ENCODE measurements at places on chromosomes 1 and 21.

DNA sequence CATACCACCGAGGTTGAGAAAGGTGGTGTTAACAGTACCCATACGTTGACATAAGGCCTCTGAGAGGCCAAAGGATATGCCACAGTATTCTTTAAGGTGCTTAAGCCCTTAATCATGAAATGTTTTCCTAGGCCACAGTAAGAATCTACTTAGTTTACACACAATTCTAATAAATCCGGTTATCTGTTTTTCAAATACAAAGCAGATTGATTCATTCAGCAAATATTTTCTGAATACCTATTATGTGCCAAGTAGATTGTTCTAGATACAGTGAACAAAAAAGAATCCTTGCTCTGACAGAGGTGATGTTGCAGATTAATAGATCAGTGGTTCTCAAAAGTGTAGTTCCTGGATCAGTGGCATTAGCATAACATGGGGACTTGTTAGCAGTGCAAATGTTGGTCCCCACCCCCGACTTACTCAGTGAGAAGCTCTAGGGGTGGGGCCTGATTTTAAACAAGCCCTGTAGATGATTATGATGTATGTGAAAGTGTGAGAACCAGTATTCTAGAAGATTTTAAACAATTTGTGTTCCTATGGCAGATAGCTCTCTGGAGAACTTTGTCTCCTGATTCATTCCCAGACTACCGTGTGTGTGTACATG lies 61.6 kb downstream of the NFIA start:
- DNase-seq, result no peak

DNA sequence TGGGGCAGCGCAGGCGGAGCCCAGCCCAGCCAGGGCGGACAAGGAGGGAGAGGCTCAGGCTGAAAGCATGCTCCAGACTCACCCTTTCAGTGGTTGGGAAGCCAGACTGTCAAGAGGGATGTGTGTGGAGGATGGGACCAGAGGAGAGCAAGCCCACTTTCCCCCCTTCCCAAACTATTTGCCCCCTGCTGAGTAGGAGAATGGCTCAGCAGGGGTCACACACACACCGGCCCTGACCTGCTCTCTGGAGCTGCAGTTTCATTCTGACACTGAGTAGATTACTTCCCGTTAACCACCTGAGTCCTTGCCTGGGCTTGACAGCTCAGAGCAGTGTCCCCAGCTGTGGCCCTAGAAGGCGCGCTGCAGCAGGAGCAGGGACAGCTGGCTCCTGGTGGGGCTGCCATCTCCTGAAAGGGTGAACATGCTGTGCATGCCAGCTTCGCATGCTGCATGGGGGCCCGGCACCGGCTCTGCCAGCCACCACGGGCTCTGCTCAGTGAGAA lies 51.6 kb upstream of the CNTN2 start:
- DNase-seq, result no peak

- no peak for DNase-seq
These were observed 41.5 kb downstream of the LRRC3 start for GRCh38 chr21:44496564-44497550.

DNA sequence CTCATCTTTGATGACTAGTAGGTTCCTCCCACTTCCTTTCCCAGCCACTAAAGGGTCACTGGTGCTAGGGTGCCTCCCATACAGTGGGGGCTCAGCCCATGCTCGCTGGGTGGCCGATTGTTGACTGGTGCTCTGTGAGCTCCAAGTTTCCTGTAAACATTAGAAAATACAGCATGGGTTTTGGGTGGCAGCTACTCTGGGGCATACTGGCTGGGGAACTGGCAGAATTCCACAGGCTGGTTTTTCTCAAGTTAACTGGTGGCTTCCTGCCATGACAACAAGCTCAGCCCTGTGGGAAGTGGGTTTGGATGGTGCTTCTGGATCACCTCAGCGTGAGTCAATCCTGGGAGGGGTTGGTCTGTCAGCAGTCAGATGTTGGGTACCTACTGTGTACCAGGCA lies 28.7 kb upstream of the CRNN start:
- DNase-seq, result no peak

DNA sequence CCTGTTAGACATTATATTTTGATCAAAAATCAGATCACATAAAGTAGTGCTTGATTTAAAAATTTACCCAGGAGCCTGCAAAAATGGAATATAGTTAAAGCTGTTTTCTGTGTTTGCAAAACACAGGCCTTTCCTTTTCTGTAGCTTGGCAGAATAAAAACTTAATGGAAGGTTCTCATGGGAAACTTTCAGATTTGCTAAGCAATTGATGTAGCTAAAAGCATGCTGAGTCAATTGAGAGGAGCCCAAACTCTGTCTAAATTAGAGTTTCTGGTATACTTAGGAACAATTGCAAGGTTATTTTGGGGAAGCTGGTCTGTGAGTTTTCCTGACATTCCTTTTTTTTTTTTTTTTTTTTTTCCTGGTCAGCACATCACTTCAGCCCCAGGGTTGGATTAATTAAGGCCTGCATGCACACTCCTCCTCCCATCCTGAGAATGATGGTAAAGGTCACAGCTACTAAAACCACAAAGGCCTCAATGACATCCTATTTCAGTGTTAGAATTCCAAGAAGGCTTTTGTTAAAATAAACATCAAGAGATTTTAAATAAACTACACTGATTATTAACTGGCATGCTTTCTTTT lies 608.7 kb downstream of the PLPP3 start:
- DNase-seq, result no peak

- DNase-seq, result no peak
These were observed 115.8 kb downstream of the DUSP10 start for GRCh38 chr1:221626041-221626440.

Measured in stimulated activated CD8-positive, alpha-beta memory T cell treated with anti-CD3 and anti-CD28 coated beads, Interleukin-2, amount 100 ng/mL, for 48 hours (primary cell).